ENCODE measurements at places on chromosomes 6 and 20.
A peak's percentile ranks its signal among the peaks of the same experiment; 100 is the strongest.

GRCh38 chr20:46803123-46804020 is 91.3 kb upstream of the EYA2 start:
- no peak for DNase-seq

DNA sequence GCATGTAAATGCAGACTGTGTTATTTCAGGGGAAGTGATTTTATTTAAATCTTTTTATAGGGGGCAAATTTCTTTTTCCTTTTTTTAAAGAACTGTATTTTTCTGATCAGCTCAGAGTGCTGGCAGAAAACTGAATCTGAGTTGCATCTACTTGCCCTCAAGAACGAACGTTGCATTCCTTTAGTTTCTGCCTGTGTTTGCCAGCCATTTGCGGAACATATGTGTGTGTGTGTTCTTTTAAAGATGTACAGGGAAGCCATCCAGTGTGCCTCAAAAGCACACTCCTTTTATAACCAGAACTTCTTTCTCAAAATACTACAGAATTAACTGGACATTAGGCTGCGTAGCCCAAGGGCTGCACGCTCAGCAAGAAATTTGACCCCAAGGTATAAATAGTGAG is 25.8 kb upstream of the INSM1 start:
- no peak for DNase-seq

- DNase-seq, result no peak
Measured at GRCh38 chr6:159633196-159633595, 59.8 kb downstream of the SOD2 start.

GRCh38 chr6:139742671-139743070 is 368.2 kb upstream of the CITED2 start:
- no peak for DNase-seq

DNA sequence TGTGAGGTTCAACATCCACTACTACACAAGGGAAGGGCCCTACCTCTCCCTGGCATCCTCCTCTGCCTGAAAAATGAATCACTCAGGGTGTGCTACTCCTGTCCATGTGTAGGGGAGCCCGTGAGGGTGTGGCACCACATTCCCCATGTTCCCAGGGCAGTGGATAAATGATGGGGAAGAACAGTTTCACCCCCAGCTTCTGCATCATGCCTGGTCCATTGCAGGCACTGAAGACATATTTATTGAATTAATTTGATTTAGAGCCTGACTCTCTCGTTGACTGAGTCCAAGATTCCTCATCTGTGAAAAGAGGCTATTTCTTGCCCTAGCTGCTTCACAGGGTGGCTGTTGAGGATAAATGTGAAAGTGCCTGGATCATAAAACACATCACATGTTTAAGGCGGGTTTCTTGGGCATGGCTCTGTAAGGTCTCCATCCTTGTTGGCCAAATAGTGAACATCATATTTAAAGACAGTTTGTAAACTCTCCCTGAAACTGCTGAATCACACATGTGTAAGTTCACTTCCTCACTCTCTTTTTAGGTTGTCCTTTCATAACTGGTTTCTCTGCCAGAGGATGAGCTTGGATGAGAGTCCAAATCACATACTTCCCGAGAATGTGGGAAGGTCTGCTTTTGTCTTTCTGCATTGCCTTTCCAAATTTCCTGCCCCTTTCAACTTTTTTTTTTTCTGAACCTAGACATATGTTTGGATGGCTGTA is 79.7 kb upstream of the FYN start:
- DNase-seq, result no peak

- no peak for DNase-seq
Measured at GRCh38 chr6:89270951-89271721, 44.0 kb downstream of the GABRR2 start.

DNA sequence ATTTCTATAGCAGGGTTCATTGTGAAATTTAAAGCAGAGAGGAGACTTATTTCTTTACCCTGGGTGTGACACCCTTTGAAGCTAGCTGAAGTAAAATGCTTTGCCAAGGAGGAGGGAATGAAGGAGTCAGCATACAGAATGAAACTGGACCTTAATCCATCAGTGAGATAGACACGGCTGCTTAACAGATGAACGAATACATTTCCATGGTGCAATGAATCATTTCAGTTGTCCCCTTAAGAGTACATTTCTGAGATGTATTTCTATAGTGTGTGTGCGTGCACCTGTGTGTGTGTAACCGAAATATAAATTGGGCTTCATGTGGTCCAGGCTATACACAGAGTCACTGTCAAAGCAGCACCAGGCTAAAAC is 73.8 kb upstream of the CD93 start:
- no peak for DNase-seq

DNA sequence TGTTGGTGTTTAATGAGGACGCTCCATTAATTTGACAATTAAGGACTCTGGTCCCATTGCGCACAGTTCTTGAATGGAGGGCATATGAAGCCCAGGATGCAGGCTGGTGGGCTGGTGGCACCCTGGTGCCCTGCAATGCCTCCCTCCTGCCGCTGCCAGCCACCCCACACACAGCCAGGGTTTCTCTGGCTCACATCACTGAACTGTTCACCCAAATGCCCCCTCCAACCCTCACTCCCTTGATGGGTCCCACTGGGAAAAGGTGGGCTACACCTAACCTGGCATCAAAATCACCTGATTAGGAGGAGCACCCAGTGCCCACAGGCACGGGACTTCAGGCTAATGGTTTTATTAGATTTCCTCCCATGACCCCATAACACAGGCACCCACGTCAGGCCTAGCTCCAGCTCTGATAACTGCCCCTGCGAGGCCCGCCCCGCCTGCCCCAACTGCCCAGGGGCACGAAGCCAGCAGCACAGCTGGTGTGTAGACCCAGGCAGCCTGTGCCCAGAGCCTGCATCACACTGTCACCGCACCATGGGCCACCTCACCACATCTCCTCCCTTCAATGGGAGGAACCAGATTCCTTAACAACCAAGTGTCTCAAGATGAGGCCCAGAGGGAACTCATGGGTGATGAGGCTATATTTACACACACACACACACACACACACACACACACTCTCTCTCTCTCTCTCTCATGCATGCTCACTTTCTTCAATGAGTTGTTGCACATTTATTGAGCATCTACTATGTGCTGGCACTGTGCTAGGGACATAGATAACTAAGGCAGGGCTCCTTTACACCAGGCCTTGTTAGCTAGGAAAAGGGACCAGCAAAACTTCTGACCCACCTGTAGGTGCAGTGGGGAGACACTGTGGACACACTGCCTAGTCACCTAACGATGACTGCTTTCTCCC is 107.3 kb downstream of the NOL4L start:
- no peak for DNase-seq

GRCh38 chr6:144953552-144954240 is 668.6 kb downstream of the UTRN start:
- no peak for DNase-seq

DNA sequence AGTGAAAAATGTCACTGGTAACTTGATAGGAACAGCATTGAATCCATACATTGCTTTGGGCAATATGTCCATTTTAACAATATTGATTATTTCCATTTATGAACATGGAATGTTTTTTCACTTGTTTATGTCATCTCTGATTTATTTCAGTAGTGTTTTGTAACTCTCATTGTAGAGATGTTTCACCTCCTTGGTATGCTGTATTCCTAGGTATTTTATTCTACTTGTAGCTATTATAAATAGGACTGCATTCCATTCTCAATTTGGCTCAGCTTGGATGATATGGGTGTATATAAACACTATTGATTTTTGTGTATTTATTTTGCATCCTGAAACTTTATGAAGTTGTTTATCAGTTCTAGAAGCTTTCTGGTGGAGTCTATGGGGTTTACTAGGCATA is 730.3 kb downstream of the DOK5 start:
- no peak for DNase-seq

DNA sequence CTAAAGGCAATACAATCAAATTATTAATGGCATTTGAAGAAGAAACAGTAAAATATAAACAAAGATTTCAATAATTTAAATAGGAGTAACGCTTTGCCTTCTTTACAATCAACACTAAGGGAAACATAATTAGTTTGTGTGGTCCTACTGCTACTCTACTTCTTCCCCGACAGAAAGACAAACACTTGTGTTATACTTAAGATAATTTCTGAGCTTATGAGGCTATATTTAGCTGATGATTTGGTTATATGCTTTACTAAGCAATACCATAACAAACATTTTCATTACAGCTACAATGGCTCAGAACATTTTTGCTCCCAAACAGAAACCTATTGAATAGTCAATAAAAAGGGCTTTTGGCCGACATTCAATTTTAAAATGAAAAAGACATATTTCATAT is 1217.2 kb upstream of the GJE1 start:
- DNase-seq, result no peak

GRCh38 chr6:20931093-20931492 is 396.8 kb downstream of the CDKAL1 start:
- no peak for DNase-seq

DNA sequence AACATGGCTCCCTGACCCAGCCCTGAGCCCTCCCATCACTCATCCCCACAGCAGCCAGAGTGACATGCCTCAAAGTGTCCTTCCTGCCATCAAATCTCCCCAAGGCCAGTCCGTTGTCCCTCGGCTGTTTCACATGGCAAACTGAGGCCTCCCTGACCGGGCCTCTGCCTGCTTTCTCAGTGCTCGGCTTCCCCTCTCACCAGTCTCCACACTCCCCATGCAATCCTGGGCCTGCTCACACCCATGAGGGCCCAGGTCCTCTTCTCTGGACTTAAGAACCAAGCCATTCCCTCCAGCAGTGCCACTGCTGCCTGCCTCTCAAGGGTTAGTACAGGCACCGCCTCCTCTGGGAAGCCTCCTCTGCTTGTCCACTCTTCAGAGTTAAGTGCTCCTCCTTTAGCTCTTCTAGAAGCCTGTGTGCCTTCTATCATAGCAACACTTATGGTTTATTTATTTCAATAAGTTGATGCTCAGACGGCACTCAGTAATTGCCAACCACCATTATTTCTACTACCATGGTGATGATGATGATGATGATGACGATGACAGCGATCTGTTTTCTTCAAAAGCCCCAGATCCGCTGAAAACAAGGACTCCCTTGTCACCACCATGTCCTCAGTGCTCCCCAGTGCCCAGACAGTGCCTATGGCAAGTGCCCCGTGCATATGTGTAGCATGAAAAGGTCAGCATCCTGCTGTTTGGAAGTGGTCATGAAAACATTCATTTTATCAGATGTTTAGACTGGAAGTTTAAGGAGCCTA is 449.0 kb downstream of the CDH26 start:
- no peak for DNase-seq

GRCh38 chr6:4732691-4733315 is 43.4 kb upstream of the CDYL start:
- no peak for DNase-seq

DNA sequence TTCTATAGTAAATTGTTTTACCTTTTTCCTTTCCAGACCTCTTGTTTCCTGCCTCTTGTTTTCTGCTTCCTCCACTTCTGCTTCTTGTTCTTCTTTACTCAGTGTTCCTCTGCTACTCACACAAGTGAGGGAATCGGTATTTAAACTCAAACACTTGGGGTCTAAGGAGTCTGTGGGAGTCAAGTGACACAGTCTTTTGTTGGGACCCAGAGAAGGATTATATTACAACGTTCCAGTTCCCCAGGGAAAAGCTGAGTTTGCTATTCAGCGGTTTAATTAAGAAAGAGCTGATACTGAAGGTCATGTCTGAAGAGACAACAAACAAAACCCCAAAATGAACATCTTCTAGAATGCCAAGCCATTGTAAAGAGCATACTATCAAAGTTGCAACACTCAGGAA is 107.8 kb upstream of the CITED2 start:
- DNase-seq, result no peak

- no peak for DNase-seq
Measured at GRCh38 chr6:99522531-99522930, 7.3 kb upstream of the USP45 start.

- DNase-seq, result no peak
Measured at GRCh38 chr20:43744151-43744611, 17.4 kb upstream of the GTSF1L start.

DNA sequence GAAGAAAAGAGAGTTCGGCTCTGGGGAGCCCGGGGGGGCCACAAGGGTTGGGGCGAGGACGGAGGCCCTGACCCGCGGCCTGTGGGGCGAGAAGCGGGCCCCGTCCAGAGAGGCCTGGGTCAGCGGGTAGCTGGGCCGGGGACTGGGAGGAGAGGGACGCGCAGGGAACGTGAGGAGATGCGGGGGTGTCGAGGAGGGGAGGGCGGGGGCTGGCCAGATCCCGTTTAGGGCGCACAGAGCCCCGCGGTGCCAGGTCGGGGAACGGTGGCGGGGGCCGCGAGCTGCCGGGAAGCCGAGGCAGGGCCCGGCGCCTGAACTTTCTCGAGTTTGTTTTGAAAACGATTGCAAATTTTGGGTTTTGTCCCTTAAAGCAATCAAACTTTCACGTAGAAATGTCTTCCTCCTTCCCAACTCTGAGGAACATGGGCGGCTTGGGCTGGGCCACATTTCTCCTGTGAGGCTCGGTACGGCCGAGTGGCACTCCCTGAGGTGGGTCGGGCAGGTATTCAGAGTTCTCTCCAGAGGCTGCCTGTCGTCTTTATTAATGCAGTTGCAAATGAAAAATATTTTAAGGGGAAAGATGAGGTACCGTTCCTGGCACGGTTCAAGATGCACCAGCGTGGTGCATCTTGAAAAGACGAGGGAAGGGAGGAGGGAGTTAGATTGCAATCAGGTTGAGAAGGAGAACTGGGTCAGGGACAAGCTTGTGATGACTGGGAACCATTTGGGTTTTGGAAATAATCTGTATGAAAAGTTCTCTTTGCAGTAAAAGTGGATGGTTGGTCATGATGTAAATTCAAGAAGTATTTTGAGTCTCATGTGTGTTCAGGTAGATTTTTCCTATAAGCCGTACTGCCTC is 972 bp downstream of the RNF8 start:
- peak; percentile 8 for DNase-seq

DNA sequence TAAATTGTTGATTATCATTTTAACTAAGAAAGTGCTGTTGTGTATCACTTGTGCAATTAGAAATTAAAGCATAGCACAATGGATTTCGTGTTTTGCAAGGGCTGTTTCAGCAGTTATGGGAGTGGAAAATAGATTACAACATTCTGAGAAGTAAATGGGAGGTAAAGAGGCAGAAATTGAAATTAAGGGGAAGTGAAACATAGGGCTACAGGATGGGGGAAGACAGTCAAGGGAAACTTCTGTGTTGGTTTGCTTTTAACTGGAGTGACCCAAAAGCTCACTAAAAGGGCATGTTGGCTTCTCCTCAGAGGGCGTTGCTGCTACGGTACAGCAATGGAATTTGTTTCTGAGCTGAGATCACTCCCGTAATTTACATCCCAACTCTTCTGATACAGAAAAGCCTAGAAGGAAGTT is 147.5 kb downstream of the BCAS1 start:
- DNase-seq, result no peak

DNA sequence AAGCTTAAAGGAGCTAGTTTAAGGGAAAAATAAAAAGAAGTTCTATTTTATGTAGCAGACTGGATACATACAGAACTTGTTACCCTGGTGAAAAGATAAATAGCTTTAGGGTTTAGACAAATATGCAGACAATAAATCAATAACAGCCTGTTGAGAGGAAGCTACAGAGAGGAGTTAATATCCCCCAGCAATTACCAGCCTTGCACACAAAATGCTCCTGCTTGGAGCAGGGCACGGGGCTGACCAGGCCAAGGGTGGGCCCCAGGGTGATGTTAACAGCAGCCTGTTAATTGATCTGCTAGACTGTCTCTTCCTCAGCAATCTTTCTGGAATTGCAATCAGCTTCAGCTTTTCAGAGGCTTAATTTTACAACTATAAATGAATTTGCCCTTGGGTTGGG is 125.1 kb upstream of the SOX4 start:
- DNase-seq, result no peak

Data from stimulated activated CD4-positive, alpha-beta T cell treated with anti-CD3 and anti-CD28 coated beads, Interleukin-12 subunit alpha, Interleukin-12 subunit beta, amount 100 ng/mL, for 4 hours (primary cell).